ENCODE measurements at places on chromosomes 6 and 20.

DNA sequence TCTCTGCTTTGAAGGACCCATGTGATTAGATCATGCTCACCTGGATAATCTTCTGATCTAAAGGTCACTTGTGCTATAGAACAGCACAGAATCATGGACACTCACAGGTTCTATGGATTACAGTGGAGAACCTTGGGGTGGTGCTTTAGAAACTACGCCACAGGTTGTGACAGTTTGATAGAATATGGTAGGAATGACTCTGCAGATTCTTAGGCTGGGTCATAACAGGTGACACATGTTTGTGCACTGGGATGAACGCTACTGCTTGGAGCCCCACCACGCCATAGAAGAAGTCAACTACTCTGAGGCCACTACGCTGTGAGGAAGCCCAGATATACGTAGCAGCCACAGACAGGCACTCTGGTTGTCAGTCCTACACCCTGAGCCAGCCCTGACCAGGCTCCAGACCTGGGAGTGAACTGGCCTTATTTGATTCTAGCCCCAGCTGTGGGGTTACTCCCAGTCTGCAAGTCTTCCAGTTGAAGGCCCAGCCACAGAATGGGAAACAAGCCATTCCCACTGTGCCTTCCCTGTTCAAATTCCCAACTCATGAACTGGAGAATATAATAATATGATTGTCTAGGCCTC lies 99.0 kb upstream of the SLC24A3 start:
- no peak for DNase-seq

GRCh38 chr6:135990855-135991464 lies 139.5 kb downstream of the PDE7B start:
- DNase-seq: no peak

DNA sequence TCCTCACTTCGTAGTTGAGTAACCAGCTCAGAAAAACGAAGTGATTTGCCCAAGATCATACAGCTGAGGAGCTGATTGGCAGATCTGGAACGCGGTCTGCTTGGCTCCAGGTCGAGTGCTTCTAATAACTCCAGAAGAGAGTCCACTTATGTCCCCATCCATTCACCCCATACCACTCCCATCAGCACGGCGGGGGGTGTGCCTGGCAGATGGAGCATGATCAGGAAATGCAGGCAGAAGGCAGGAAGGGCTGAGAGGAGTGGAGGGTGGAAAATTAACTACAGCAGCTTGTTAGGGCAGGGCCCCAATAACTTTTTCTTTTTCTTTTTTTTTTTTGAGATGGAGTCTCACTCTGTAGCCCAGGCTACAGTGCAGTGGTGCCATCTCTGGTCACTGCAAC lies 15.0 kb downstream of the FITM2 start:
- DNase-seq: no peak

- no peak for DNase-seq
Measured at GRCh38 chr6:9095729-9096128, 660.4 kb upstream of the SLC35B3 start.

DNA sequence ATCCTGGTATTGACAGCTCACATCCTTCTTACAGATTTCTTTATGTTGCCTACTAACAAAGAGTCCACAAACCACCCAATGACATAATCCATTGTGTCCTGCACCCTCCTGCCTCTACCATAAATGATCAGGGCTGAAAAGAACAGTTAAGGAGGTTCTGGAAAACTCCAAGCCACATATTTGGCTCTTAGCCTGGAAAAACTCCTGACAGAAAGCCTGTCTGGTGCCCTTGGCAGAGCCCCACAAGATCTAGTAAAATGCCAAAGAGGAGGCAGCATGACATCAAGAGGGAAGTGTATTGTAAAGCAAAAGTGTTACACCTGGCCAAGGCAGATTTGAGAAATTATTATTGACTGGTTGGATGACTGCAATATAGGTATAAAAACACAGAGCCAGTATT lies 126.4 kb upstream of the VGLL2 start:
- DNase-seq: peak; percentile 52

DNA sequence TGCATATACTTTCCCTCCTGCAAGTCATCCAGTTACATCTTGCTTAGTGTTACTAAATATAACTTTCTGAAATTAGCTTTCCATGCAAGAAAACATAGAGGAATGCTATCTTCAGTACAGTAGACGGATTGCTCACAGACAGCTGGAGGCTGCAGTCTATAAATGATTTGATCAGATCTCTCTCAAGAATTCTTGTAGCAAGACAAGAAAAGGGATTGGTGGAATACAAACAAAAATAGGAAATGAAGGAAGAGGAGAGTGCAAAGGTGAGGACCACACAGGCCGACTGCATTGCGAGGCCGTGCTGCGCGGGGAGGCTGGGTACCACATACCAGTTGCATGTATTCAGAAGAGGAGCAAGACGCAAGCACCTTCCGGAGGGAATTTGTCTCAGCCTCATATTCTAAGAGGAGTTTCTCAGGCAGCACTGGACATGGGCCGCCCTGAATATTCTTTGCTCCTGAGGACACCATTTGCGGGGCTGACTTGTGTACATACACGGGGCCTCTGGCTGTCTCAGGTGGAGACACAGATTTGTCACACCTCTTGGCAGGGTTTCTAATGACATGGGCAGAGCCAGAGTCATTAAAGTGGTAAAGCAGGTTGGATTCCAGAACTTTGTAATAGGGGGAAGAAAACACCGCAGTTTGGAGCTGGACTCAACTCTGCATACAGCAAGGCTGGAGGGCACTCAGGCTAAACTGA lies 22.7 kb upstream of the KIF25 start:
- no peak for DNase-seq

- no peak for DNase-seq
Measured at GRCh38 chr6:50211582-50211981, 161.9 kb upstream of the DEFB112 start.

DNA sequence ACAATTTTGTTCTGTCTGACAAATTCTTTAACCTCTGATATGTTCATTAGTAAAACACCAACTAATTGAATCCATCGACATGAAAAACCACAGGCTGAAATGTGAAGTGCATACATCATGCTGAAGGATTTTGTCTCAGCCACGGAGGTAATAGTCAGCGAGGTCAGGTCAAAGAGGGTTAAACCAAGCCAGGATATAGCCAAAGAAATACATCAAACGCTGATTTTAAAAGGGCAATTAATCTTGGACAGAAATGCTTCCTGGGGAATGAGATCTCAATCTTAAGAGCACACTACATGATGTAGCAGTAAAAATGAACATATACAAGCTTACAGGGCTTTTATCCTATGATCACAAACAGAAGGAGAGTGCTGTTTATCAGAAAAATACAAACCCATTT lies 106.7 kb downstream of the PRDM1 start:
- no peak for DNase-seq

DNA sequence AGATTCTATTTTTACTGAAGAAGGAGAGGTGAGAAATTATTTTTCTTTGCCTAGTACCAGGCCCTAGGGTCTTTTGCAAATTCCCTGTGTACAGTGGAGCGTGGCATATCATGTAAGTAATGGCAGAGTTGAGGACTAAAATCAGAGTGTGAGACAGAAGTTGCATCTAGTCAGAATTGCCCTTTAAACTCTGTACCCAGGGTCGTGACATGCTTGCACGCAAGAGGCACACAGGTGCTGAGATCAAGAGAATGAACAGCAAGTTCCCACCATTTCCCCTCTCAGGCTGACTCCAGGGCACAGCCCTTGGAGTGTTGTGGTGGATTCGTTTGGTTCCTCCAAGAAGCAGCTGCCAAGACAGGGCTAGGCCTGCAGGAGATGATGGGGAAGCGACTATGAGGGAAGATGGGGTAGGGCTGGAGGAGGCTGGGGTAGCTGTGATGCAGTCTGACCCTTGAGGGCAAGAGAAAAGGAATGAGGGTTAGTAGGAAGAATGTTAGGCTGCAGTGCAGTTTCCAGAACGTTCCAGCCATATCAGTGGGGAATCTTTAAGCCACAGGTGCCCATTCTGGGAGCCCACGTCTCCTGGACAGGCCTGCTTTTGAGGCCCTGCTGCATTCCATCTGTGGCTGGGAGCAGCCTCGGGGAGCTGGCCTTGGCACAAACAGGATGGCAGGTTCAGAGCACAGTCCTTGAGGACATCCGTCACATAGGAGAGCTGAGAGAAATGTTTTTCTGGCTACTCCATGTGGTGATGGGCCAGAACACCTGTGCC lies 6.9 kb downstream of the NELFCD start:
- DNase-seq: no peak

DNA sequence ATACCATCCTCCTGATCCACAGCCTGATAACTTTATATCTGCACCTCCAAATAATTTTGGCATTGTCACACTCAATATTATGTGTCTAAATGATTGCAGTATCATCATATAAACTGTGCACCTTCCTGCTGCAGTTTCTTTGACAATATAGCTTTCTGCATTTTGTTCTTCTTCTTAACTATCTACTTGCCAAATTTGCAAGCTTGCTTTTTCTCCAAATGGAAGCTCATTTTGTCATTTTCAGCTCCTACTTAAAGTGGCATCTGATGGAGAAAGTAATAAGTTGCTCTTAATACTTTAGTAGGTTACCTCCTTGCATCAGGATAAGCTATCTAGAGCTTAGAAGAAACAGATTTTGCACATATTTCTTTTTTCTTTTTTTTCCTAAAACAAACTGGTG lies 74.0 kb upstream of the DEFB112 start:
- no peak for DNase-seq

- DNase-seq: no peak
Measured at GRCh38 chr6:163288915-163289314, 125.6 kb upstream of the QKI start.

DNA sequence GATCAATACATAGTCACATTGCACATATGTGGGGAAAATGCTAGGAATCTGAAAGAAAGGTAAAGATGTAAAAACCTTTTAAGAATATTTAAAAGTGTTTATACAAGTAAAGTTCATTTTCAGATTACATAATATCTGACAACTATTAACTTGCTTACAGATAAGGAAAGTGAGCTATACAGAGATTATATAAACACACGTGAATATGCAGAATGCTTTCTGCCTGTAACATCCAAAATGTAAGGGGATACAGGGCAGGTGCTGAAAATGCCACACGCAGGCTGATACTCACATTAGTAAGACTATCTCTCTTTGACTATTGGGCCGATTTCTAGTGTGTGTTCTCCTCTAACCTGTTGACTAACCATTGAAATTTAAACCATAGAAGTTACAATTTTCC lies 17.9 kb upstream of the MAP7 start:
- DNase-seq: no peak

DNA sequence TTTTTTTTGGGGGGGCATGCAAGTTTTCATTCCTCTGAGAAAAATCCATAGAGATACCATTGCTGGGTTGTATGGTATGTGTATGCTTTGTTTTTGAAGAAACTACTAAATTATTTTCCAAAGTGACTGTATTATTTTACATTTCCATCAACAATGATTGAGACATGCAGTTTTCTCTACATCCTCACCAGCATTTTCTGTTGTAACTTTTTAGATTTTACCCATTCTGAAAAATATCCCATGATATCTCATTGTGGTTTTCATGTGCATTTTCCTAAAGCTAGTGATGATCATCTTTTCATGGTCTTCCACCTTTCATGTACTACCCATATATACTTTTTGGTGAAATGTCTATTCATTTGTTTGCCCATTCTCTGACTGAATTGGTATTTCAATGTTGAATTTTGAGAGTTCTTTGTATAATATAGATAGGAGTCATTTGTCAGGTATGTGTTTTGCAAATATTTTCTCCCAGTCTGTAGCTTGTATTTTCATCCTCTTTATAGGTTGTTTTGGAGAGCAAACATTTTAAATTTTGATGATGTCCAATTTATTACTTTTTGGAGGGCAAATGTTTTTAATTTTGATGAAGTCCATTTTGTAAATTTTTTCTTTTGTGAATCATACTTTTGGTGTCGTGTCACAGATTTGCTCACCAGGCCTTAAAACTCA lies 827.5 kb upstream of the CITED2 start:
- no peak for DNase-seq

DNA sequence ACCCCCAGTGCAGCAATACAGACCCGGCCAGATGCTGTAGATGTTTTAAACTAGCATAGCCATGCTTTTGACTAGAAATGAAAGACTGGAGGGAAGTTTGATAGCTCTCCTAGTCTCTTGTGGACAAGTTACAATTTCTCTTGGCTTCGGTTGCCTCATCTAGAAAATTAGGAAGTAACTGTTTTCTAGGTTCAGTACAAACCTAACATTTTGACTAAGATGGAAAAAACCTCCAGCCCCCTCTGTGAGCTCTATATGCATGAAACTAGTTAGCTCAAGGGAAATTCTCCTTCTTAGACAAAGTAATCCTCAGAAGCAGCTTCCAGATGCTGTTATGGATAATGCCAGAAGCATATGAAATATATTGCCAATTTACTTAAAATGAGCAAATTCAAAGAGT lies 86.6 kb downstream of the RNF144B start:
- no peak for DNase-seq

GRCh38 chr20:44625361-44625760 lies 26.1 kb downstream of the ADA start:
- no peak for DNase-seq

DNA sequence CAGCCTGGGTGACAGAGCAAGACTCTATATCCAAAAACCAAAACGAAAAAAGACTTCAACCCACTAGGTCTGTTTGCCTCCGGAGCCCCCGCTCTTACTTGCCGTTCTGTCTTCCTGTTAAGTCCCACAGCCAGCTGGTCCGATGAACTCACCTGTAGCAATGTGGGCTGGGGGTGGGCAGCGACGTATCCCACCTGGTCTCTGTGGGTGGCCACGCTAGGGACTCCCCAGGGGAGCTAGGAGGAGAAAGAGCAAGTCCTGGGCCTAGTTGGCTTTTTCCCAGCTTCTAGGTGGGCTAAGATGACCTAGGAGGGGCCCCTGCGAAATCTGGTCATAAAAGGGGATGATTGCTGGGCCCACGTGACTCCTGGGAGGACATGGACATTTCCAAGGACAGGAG lies 166.0 kb upstream of the KCNG1 start:
- no peak for DNase-seq

- no peak for DNase-seq
Measured at GRCh38 chr6:30470968-30471367, 18.3 kb upstream of the HLA-E start.

DNA sequence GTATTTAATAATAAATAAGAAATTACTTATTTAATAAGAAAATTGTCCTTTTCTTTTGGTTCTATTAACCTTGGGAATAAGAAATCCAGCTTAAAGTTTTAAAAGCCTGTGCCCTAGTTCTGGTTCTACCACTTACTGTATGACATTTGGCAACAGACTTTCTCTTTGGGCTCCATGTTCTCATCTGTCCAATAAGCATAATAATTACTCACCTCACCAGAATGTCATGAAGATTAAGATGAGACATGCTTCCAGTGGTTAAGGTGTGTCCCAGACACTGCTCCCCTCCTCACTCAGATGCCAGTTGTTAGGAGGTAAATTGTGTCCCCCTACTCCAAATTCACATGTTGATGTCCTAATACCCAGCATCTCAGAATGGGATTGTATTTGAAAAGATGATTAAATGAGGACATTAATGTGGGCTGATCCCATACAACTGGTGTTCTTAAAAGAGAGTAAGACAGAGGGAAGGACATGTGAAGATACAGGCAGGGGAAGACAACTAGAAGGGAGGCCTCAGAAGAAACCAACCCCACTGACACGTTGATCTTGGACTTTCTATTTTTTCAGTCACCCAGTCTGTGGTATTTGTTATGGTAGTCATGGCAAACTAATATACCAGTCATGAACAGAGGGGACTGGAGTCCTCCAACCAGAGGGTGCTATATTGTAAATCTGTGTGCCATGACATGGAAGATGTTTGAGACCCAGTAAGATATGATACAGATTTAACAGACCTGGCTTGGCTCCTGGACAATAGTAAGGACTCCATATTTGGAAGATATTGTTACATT lies 6.4 kb upstream of the MICAL1 start:
- no peak for DNase-seq

- peak; percentile 93 for DNase-seq
Measured at GRCh38 chr20:38286586-38287531, 17.1 kb upstream of the BPI start.

GRCh38 chr20:43982886-43983285 lies 68.2 kb downstream of the TOX2 start:
- no peak for DNase-seq

Data from pons (tissue), 1 donor.